ENCODE measurements at places on chromosomes 5 and 9.

- no peak for DNase-seq
These were observed 107.3 kb downstream of the MTREX start for GRCh38 chr5:55415071-55415470.

DNA sequence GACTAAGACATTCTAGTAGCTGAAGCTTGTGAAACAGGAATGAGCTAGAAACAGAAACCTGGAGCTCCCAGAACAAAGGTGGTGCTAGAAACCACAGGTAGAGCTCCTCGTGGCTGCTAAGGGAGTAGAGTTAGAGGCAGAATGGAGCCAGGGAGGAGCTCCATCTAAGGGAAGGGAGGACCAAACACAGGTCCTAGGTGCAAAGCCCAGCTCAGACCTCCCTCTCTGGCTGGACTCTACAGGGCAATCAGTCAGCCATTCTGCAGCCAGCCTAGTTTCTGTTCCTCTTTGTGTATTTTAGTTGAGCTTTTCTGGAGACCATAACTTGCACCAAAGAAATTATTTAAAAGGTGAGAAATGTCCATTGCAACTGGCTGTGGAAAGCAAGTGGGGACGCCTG lies 70.4 kb downstream of the CRB2 start:
- DNase-seq = no peak

GRCh38 chr5:9599391-9599790 lies 30.8 kb downstream of the TAS2R1 start:
- no peak for DNase-seq

DNA sequence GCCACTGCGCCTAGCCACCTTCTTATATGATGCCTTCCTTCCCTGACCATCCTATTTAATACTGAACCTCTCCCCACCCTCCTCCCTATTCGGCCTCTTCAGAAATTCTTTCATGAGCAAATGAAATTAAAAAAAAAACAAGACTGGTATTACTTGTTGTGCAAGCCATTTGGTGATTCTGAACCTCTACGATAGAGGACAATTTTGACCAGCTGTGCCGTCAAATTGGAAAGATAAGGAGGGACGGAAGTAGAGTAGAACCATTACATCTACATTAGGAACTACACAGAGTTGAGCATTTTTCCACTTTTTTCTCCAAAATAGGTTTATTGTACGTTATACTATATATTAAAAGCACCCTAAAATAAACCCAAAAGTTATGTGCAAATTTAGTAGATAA lies 2.9 kb downstream of the DHX29 start:
- DNase-seq = no peak

DNA sequence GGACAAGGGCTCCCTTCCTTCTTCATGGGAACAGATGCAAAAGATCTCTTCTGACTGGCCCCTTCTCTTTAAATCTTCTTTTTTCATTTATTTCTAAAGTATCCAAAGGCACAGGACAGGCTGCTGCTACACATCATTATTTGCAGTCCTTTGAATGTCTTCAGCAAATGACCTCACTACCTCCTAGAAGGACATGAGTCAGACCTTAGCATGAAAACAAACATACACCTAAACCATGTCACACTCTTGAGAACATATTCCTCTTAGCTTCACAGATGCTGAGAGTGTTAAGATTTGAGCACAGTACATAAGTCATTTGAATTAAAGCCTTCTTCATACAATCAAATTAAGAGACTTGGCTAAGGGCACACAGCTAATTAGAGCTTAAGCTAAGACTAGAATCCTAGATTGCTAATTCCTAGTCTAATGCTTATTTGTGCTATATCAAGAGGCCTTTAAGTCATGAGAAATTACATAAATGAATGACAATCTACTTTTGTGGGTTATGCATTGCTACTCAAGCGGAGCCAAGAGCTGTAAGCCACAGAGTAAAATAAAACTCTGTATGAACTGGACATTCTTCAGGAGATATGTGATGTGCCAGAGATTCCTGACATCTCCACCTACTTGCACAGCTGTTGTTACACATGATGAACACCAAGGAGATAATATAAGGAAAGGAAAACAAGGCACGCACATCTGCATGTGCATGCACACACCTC lies 109.1 kb upstream of the PTGER4 start:
- no peak for DNase-seq

GRCh38 chr9:96156171-96156974 lies 145.6 kb downstream of the HSD17B3 start:
- DNase-seq = no peak

Measured in stimulated activated CD8-positive, alpha-beta memory T cell treated with anti-CD3 and anti-CD28 coated beads, Interleukin-4, amount 100 ng/mL, for 4 hours (primary cell).